Stimulated activated CD4-positive, alpha-beta T cell treated with anti-CD3 and anti-CD28 coated beads, Interleukin-15, amount 100 ng/mL, for 24 hours (primary cell): ENCODE measurements at places on chromosomes 2 and 18.
A peak's percentile ranks its signal among the peaks of the same experiment; 100 is the strongest.

DNA sequence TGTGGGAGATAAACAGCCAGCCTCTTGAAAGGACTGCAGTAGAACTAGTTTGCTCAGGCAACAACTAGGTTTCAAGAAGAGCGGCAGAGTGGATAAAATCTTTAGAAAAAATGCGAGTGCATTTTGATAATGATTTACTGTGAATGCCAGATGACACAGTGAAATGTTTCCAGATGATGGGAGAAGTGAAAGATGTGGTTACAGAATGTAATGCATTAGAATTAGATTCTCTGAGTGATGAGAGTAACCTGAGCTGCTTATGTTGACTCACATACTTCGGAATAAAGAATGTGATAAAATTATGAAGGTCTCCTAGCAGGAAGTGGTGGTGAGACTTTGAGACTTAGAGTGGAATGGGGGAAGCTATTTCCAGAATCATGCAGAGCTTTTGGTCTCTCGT is 184.3 kb downstream of the GULP1 start:
- no peak for DNase-seq

GRCh38 chr18:76315722-76316230 is 179.3 kb downstream of the ZNF516 start:
- DNase-seq, result no peak

GRCh38 chr2:124333784-124334183 is 308.7 kb downstream of the CNTNAP5 start:
- DNase-seq, result no peak

DNA sequence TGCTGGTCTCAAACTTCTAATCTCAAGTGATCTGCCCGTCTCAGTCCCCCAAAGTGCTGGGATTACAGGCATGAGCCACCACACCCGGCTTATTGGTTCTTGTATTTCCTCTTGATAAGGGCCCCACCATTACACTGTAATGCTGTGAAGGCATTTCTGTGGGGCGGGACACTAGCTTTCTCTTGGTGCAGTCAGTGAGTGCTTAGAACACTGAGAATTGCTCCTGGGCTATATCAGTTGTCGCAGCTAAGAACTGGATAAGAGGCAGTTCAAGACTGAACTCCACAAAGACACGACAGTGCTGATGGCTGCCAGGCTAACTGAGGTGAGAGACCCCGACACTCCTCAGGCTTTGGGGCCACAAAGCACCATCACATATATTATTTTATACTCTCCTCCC is 2.1 kb downstream of the KHK start:
- no peak for DNase-seq

DNA sequence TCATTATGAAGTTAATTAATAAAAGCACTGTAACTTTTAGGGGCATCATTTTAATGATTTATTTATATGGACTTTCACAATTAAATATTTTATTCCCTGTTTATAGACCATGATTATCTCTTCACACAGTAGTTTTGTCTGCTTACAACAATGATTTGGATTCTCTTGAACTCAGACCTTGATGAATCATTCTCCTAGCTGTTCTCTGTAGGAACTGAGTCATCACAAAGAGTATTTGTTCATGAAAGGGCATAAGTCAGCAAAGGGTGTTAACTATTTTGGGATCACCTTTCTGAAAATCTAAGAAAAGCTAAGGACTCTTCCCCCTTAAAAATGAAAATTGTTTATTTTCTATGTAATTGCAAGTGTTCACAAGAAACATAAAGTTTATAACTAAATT is 461.1 kb upstream of the UBE2E3 start:
- DNase-seq, result no peak

DNA sequence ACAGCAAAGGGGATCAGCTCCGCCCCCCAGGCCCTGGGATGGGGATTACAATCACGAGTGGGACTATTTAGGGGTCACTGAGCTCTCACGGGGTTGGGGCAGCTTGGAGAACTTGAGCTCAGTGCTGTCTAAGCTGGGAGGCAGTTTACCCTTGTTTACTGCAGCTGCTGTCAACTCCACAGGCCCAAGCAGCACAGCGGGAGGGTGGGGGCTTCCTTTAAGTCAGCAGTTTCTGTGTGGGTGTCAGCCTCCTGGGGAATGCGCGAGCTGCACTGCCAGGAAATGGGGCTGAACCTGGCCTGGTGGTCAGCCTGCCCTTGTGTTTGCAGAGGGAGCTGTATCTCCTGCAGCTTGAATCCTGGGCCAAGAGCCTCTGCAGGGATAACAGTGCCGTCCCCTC is 29.8 kb downstream of the TOGARAM2 start:
- DNase-seq, result peak; percentile 47

DNA sequence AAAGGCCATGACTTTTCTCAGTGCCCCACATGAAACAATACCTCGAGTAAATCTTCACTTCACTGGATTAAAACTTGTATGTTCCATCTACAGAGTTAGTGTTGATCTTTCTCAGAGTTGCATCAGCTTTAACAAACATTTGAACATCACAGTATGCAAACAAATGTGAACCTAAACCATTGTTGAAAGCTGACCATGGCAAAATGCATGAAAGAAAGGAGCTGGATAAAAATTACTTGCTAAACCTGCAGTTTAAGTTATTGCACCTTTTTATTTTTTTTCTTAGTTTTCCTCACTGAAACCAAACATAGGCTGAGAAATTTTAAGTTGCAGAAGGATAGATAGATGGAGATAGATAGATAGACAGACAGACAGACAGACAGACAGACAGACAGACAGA is 107.2 kb upstream of the UGP2 start:
- no peak for DNase-seq

GRCh38 chr2:167406558-167406957 is 518.3 kb downstream of the XIRP2 start:
- DNase-seq, result no peak

- DNase-seq, result no peak
These were observed 85.8 kb downstream of the LIMS1 start for GRCh38 chr2:108619925-108620620.

- DNase-seq, result no peak
These were observed 79.3 kb upstream of the LGALSL start for GRCh38 chr2:64374686-64375085.

GRCh38 chr2:168192839-168193616 is 54.4 kb downstream of the STK39 start:
- peak; percentile 31 for DNase-seq

DNA sequence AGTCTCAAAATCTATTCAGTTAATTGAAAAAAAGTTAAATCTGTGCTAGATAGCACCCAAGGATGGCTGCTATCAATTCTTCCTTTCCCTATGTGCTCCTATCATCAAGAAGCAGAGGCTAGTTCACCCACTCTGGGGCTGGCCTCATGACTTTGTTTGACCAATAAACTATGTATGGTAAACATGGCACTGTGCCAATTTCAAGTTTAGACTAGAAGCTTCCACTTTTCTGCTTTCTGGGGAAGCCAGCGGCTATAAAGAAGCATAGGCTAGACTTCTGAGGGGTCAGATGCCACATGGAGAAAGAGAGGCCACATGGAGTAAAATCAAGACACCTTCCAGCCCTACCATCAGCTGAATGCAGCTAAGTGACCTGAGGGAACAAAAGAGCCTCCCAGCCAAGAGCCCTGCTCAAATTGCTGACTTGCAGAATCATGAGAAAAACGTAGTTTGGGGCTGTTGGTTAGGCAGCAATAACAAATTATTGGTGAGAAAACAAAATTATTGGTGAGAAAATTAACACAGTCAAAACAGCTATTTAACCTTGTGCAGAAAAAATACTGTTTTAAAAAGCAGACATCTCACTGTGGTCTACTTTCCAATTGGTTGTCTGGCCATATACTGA is 86.5 kb upstream of the SLC14A2 start:
- DNase-seq, result no peak

DNA sequence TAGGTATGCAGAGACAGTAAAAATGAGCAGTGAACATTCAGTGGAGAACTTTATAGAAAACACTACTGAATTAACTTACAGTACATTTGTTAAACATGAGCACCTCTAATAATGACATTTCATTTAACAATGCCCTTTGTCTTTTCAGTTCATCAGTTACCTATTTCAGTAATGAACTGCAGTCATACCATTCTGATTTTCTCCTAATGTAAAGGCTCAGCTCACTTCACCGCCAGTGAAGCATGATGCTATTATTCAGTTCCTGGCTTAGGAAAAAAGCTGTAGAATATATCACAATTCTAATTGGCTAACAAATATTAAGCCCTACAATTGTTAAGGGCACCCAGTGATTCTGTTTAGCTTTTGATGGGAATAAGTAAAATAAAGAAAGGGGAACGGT is 37.1 kb upstream of the CCDC93 start:
- DNase-seq, result no peak

DNA sequence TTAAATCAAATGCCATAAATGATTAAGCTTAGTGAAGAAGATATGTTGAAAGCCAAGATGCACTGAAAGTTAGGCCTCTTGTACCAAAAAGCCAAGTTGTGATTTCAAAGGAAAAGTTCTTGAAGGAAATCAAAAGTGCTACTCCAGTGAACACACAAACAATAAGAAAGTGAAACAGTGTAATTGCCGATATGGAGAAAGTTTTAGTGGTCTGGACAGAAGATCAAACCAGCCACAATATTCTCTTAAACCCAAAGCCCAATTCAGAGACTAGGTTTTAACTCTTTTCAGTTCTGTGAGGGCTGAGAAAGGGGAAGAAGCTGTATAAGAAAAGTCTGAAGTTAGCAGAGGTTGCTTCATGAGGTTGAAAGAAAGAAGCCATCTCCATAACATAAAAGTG is 101.8 kb upstream of the RPE start:
- DNase-seq, result no peak

DNA sequence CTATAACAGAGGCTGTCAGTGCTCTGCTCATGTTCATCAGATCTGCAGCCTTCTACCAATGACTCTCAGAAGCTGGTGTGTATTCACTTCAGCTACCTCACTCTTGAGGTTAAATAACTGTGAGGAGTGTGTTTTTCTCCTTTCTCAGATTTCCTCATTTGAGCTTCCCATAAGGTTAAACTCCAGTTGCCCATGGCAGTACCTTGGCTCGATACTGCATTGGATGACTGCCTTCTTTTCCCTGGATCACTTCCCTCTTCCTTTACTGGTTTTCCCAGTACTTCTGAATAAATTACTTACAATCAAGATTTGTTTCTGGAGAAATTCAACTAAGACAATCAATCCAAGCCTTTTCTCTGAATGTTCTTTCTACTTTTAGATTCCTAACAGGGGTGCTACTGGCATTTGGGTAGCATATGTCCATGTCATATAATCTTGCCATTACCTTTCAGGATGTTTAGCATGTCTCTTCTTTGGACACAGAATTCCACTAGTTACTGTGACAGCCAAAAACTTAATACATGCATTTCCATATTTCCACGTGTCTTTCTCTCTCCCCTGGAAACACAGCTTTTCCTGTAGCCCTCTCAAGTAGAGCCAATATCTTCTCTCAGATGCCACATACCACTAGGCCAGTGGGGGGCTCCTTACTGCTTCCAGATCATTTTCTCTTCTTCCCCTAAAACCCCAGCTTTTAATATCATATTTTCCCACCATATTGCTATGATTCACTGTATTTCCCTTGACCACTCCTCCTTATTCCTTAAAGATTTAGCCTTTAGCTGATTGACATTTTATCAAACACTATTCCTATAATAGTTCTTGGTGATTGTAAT is 15.0 kb upstream of the SPOPL start:
- no peak for DNase-seq

- DNase-seq, result no peak
These were observed 91.5 kb downstream of the RAD51AP2 start for GRCh38 chr2:17426743-17427142.

- no peak for DNase-seq
These were observed 23.5 kb downstream of the CYRIA start for GRCh38 chr2:16642088-16642487.

- no peak for DNase-seq
These were observed 14.1 kb downstream of the ACMSD start for GRCh38 chr2:134852518-134852917.

DNA sequence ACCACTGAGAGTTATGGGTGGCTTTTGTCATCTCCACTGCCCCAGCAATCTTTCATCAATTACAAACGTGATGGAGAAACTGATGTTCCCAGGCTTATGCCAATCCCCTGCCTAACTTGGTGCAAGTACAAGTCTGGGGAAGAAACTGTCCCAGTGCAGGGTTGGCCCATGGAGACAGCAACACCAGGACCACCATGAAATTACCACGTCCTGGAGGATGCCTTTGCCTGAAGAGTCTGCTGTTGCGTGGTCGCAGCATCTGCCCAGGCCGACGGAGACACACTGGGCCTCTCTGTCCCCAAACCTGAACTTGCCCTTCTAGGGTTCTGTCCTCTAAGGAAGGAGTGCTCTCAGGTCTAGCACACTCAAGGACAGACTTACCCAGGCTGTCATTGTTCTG is 496.8 kb upstream of the RAB6C start:
- DNase-seq, result no peak

- DNase-seq, result no peak
These were observed 93.7 kb downstream of the MIB1 start for GRCh38 chr18:21834299-21834660.

DNA sequence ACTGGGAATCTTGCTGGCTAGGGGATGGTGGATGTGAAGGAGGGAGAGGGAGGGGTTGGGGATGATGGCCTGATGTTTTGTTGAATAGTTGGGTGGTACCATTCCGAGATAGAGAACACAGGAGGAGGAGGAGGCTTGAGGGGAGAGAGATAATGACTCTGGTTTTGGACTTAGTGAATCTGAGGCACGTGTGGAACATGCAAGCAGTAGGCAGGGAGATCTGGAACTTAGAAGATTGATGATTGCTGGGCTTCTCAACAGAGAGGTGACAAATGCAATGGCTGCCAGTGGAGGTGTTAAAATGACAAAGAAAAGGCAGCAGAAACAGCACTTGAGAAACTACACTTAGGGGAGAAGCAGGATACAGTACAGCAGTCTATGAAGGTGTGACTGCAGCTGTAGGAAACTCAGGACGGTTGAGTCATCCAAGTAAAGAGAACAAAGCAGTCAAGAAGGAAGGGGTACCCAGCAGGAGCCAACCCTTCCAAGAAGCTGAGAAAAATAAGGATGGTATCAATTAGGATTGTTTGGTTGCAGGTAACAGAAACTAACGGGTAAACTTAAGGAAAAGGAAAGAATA is 221.4 kb upstream of the FBXO11 start:
- DNase-seq, result no peak

- DNase-seq, result no peak
These were observed 760 bp upstream of the STON1 start for GRCh38 chr2:48529194-48529593.

GRCh38 chr2:32788114-32788513 is 158.6 kb upstream of the LTBP1 start:
- no peak for DNase-seq
